ENCODE measurements at places on chromosomes 4 and X. TPM values are rescaled to one million over a fixed set of nuclear protein-coding genes. Genes with fewer than 3 reads are reported as not detected.

The HMX1 gene
- not detected for total RNA-seq

The RBM46 gene
- not detected for total RNA-seq

The FSTL5 gene
- total RNA-seq: 7.8 TPM

The SSX4 gene
- not detected for total RNA-seq

The FOXP3 gene
- not detected for total RNA-seq

The SOWAHB gene
- not detected for total RNA-seq

DNA sequence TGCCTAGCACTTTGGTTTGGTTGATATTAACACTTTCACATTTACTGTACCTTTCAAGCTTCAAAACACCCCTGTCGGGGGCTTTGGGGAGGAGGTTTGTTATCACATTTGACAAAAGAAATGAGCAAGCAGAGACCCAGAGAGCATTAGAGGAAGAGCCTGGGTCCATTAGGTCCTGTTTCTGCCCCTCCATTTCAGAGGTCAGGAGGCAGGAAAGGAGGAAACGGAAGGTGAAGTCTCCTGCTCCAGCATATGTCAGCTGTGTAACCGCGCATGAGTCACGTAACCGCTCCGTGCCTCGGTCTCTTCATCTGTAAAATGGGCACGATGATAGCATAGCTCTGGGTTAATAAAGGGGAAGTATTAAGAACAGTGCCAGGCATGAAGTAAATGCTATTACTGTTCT lies 201.9 kb upstream of the BCOR start:
- DNase-seq: no peak

- DNase-seq: no peak
These were observed 324.0 kb downstream of the ARHGAP10 start for GRCh38 chr4:148055844-148056243.

- no peak for DNase-seq
These were observed 62.0 kb upstream of the GPRIN3 start for GRCh38 chr4:89369581-89369980.

DNA sequence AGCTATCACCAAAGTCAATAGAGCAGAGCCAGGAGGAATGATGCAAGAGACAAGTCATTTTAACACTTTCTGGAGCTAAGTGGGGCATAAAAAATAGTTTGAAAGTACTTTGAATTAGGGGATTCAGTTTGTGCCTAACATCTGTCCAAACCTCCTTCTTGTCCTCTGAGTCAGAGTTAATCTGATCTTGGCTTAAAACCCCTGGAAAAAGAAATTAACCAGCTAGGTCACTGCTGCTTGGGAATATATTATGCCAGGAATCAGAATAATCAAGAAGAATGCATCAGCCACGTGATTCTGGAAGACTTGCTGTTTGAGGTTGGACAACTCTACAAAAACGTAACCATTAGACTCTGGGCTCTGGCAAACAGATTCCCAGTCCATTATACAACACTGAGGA lies 45.3 kb upstream of the EDA2R start:
- no peak for DNase-seq

DNA sequence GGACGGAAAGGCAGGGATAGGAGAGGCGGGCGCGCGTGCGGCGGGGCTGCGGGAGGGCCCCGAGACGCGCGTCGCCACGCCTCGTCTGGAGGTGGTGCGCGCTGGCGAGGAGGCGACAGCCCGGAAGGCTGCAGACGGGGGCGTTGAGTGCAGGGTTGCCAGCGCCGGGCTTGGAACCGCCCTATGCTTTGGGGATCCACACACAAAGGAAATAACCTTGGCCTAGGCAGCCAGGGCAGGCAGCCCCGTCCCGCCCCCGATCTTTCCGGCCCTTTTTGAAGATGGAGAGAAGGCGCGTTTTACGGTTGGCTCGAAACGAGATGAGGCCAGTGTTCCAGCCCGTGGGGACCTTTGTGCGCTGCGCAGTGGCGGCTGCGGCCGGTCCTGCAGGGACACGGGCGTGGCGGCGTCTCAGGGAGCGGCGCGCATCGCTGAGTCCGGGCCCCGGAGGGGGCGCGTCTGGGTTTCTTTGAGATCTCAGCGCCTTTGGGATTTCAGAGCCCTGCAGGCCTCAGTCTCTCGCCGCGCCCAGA lies 50.8 kb upstream of the TRIM2 start:
- no peak for DNase-seq

- DNase-seq: no peak
These were observed 648.7 kb upstream of the DIPK2B start for GRCh38 chrX:45849261-45849862.

DNA sequence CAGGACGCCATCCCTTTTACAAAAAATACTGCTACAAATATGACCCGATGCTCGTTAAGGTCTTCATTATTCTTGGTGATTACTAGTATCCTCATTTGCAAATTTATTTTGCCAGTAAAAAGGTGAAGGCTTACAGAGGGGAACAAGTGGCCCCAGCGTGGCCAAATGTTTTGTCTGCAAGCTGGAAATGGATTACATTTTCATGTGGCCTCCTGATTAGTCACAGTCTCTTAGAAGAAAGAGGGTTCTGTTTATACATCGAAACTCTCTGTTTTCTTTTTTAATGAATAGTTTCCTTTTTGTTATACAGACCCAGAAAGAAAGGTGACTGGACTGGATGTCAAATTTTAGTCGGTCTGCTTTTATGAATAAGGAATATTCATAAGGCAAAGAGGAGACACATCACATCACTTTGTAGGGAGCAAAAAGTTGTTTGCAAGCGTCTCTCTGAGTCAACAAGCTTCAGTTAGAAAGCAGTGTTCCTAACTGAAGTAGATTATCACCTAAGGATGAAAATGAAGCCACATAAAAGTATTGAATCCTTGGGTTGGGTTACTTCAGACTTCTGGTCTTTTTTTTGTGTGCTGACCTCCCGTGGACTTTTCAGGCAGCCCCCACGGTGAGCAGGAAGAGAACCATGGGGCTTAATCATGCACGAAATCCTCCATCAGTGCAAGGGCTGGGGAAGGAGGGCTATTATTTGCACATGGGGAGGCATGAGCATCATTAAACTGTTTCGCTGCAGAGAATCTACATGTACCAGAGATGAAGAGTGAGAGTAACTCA lies 125.6 kb downstream of the ARSF start:
- DNase-seq: no peak

- no peak for DNase-seq
These were observed 433.6 kb upstream of the PPP1R2C start for GRCh38 chrX:43211570-43211969.

GRCh38 chr4:76752861-76753501 lies 145.0 kb downstream of the SOWAHB start:
- no peak for DNase-seq

DNA sequence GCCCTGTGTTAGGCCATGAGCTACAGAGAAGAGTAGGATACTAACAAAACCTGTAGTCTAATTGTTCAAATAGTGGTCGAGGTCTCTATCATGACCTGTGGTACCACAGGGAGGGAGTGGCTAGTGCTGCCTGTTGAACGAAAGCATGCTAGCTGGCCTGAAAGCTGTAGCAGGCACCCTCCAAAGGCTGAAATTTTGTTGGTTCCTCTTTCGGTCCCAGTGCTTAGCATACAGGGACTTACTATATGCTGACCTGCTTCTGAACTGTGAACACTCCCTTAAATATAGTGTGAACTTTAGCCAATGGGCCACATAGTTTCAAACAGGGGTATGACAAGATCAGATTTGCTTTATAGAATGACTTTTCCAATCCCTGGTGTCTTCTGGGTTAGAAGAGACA lies 113.4 kb downstream of the PJA1 start:
- DNase-seq: no peak

- no peak for DNase-seq
These were observed 581.6 kb upstream of the FTHL17 start for GRCh38 chrX:31653422-31653821.

DNA sequence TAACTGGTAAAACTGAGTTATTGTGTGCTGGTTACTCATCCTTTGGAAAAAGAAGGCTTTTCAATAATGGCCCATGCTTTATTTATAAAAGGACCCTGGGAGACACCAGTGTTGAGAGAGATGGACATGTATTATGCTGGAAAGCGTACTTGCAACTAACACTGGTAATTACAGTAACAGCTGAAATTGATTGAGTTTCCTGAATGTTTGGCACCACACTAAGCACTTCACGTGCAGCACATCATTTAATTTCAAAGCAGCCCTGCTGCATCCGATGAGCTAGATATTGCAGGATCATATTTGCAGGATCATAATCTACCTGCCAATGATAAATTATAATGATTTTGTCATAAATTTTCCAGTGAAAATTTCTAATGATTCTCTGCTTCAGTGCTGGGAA lies 81.5 kb downstream of the QRFPR start:
- no peak for DNase-seq

GRCh38 chrX:34631479-34632220 lies 25.4 kb downstream of the TMEM47 start:
- no peak for DNase-seq

DNA sequence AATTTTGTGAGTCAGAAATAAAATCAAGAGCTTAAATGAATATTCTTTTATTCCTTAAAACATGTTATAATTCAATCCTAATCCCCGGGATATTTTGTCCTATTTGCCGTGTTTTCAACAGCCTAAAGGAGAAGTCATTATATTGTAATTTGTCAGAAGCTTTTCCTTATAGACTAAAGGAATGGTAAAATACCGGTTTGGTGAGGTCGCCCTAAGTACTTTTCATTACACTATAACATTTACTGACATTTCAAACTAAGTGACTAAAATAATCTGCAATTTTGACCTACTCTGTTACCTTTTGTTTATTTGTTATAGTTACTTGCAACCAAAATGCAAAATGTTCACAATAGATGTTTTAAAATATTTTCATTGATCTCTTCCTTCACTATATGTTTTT lies 8.8 kb downstream of the DCLK2 start:
- DNase-seq: no peak

DNA sequence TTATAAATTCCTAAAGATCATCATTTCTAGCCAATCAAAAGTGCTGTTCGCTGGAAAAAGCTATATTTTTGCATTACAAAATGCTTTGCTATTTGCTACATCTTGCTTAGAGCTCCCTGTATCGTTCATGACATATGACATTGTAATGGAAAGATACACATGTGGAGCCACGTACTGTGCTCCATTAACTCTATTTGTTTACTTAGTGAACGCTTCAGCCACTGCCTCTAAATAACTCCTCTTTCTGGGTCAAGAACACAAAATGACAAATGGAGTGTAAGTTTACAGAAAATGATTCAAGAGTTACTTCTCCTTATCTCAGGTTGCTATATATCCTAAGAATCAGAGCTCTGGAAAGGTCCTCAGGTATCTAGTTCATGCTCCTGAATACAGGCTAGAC lies 329.1 kb upstream of the SMIM31 start:
- DNase-seq: no peak

DNA sequence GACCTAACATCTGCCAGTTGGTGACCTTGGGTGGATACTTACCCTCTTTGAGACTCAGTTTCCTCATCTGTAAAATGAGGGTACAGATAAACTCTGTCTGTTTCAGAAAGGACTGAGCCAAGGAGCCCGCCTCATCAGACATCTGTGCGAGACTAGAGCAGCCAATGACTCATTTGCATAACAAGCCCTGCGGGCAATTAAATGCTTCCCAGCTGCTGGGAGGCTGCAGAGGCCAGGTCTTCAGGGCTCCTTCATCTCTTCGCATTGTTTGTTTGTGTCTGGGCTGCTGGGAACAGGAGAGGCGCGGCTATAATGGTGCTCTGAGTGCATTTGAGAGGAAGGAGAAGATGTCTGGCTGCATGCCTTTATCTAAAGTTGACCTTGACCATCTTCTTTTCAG lies 85.0 kb downstream of the ADRA2C start:
- no peak for DNase-seq

DNA sequence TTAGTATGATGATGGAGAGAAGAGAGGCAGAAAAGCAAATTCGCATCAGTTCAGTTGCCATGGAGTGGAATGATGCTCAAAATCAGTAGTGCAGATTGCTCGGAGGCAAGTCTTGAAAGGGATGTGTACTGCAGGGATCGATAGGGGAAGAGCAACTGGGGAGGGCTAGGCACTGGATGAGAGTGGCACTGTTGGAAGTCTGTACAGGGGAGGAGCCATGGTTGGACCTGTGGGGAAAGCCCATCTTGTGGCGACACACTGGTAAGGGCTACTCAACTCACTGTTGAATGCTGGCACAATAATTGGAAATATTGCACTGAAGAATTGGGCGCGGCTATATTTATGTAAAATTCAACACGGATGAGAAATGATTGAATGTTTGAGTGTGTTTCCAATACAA lies 1.2 kb downstream of the RAB9B start:
- DNase-seq: no peak

DNA sequence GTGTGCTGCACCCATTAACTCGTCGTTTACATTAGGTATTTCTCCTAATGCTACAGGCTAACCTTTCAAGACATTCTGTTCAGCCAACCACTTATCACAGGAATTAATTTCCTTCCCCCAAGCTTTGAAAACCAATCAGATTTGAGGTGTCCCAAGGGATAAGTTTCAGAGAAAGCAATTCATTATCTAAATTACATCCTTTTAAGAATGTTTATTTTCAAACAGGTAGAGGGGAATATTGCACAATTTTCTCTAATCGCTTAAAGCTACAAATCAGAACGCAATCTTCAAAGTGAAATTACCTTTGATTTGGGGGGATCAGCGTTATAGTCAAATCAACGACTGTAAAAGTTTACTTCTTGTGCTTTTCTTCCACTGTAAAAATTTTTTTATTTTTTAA lies 1.6 kb downstream of the CLOCK start:
- no peak for DNase-seq

DNA sequence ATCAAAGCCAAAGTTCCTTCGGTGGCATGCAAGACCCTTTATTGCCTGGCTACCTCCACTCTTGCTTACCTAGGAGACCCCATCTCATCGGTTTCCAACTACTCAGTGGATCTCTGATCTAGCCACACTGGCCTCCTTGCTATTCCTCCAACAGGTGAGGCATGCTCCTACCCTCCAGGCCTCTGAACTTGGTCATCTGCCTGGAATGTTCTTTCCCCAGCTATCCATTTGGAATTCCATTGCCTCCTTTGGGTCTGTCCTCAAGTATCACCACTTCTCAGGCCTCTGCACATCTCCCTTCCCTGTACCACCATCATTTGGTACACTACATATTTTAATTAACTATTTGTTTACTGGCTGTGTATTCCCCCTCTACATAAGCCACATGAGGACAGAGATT lies 11.2 kb downstream of the LGI2 start:
- no peak for DNase-seq

DNA sequence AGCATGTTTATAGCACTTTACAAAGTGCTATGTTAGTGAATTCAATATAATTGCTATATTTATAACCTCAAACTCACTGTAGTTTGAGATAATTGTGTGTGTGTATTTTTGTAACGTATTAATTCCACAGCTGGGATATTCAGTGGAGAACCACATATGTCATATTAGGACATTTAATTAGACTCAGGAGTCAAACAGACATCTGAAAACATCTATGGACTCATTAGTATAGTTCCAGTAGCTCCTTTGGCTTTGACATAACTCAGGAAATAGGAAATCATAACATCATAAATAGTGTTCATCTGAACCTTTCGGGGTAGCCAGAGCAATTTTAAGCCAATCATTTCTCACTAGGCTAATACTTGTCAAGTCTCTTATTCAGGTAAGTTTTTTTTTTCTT lies 38.8 kb downstream of the NAA11 start:
- no peak for DNase-seq

DNA sequence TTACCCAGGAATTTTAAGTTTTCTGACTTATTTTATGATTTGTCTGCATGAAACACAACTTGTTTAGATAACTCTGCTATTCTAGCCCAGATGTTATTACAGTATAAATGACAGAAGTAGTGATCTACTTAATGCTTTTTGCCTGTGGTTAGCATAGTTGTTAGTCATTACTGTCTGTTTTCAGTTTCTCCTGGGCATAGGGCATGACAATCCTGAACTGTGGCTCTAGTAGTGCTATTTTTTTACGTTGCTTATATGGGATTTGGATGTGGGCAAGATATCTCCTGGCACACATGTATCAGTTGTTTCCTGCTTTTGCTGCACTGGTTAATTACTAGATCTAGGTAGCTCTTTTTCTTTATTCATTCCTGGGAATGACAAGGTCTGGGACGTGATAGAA lies 1005.8 kb downstream of the PCDH18 start:
- no peak for DNase-seq
